ENCODE measurements at places on chromosomes 3 and 15. TPM values are rescaled to one million over a fixed set of nuclear protein-coding genes. Genes with fewer than 3 reads are reported as not detected.

The AHSG gene
- total RNA-seq, result not detected

The ITGB5 gene
- 3.7 TPM for total RNA-seq

The SH2D7 gene
- 0.11 TPM for total RNA-seq

The MPI gene
- 68.7 TPM for total RNA-seq

The TGM4 gene
- not detected for total RNA-seq

The TRPM1 gene
- total RNA-seq, result not detected

GRCh38 chr15:40344217-40344616 lies 3.5 kb upstream of the CCDC9B start:
- H3K27ac ChIP-seq, result no peak overlapping the region
- H3K4me1 ChIP-seq, result peaks cover 3% of the 10 kb centered on the region
- DNase-seq, result no peak
- no peaks in the 10 kb centered on the region for H3K36me3 ChIP-seq
- H3K27me3 ChIP-seq, result no peaks in the 10 kb centered on the region

- no peaks in the 10 kb centered on the region for H3K27me3 ChIP-seq
- peaks cover 14% of the 10 kb centered on the region for H3K36me3 ChIP-seq
- DNase-seq, result no peak
- no peak overlapping the region for H3K27ac ChIP-seq
- H3K4me1 ChIP-seq, result no peaks in the 10 kb centered on the region
These were observed 128.1 kb downstream of the IL1RAP start for GRCh38 chr3:190642016-190642415.

DNA sequence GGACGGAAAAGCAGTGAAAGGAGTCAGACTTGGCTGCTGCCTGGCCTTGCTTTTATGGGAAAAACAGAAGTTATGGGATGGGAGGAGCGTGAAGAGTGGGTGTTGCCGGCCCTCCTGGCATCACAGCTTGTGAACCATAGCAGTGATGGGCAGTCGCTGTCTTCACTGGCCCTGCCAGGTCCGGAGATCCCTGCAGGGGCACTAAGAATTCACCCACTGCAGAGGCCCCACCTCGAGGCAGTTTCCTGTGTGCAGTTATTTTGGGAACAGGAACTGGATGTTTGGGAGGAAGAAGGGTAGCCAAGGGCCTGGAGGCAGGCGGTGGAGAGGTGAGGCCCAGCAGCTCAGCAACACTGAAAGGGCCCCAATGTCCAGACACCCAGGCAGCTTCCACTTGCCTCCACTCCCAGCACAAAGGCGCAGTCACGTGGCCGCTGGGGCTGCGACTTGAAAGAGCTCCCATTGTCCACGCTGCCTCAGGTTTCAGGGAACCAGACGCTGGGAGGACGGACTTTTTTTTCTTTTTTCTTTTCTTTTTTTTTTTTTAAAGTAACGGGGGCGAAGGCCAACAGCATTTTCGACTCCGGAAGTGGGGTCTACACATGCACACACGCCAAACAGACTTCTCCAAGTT lies 255.6 kb downstream of the ZNF621 start:
- no peak overlapping the region for H3K27ac ChIP-seq
- H3K4me3 ChIP-seq, result no peak overlapping the region
- no peaks in the 10 kb centered on the region for H3K4me1 ChIP-seq

GRCh38 chr15:68384451-68385239 lies 47.3 kb downstream of the ITGA11 start:
- H3K4me3 ChIP-seq, result no peak overlapping the region
- H3K36me3 ChIP-seq, result peaks cover 6% of the 10 kb centered on the region
- DNase-seq, result peak; percentile 10

- H3K27me3 ChIP-seq, result no peaks in the 10 kb centered on the region
- H3K36me3 ChIP-seq, result peaks cover 3% of the 10 kb centered on the region
- no peak for DNase-seq
- H3K27ac ChIP-seq, result no peak overlapping the region
These were observed 41.1 kb downstream of the TSC22D2 start for GRCh38 chr3:150449169-150449721.

- peaks cover 3% of the 10 kb centered on the region for H3K4me1 ChIP-seq
- no peaks in the 10 kb centered on the region for H3K36me3 ChIP-seq
- no peak for DNase-seq
- H3K27ac ChIP-seq, result no peak overlapping the region
These were observed 161.9 kb upstream of the RGMA start for GRCh38 chr15:93250950-93251349.

DNA sequence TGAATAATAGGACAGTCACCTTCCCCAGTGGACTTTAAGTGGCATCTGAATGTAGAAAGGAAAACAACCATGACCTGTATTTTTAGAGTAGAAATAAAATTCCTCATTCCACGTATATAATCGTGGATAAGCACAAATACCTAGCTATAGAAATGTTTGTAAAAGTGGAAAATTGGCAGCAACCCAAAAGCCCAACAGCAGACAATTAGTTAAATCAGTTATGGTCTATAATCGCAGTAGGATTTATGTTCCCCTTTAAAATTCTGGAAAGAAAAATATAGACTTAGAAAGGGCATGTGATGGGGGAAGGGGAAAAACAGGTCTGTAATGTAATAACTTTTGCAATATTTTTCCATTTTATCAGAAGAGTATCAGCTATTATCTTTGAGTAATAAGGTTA lies 241.9 kb upstream of the ST8SIA2 start:
- H3K27ac ChIP-seq, result no peak overlapping the region
- H3K4me1 ChIP-seq, result no peaks in the 10 kb centered on the region
- no peak overlapping the region for H3K4me3 ChIP-seq
- H3K36me3 ChIP-seq, result peaks cover 19% of the 10 kb centered on the region
- H3K27me3 ChIP-seq, result no peaks in the 10 kb centered on the region
- no peak for DNase-seq

DNA sequence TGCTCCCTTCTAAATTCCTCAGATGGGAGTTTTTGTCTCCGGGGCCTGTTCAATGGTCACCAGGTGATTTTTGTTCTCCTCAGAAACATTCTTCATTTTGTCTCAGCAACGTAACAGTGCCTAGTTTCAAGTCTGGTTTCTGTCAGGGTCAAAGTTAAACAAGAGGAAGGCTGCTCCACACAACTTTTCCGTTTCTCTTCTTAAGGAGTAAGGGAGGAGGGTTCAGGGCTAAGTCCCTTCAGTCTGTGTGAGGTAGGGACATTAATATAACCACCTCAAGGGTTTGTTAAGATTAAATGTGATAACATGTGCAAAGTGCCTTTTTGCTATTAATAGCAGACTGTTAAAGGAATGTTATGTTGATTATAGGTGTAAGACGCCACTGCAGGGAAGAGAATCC lies 41.8 kb downstream of the HOMER2 start:
- DNase-seq, result no peak
- H3K4me1 ChIP-seq, result peaks cover 4% of the 10 kb centered on the region
- H3K36me3 ChIP-seq, result peaks cover 3% of the 10 kb centered on the region
